Fibroblast of the aortic adventitia (primary cell): ENCODE measurements at places on chromosomes 3 and 15. TPM values are rescaled to one million over a fixed set of nuclear protein-coding genes. Genes with fewer than 3 reads are reported as not detected.

Gene CXCR6
- not detected in 2 replicates for total RNA-seq

Gene MAPK6
- 32.3 and 74.9 TPM in 2 replicates for total RNA-seq

Gene SLC9A9
- 23.8 and 32.8 TPM in 2 replicates for total RNA-seq

Gene RAB6B
- 0.36 and 0.49 TPM in 2 replicates for total RNA-seq

Gene ISG20
- 1.9 and 6.6 TPM in 2 replicates for total RNA-seq

Gene PIERCE2
- 6.6 TPM in 1 of 2 replicates, not detected in the other for total RNA-seq

Gene ARIH2
- 68.6 and 106 TPM in 2 replicates for total RNA-seq

Gene THRB
- total RNA-seq, result 4.7 and 8.7 TPM in 2 replicates

Gene C2CD4A
- not detected in 2 replicates for total RNA-seq

Gene ALPK3
- 0.18 and 0.65 TPM in 2 replicates for total RNA-seq

Gene CPEB1
- total RNA-seq, result 25.5 and 40.9 TPM in 2 replicates

Gene GOLGA8T
- total RNA-seq, result not detected in 2 replicates

Gene EPHA3
- 0.98 and 6.1 TPM in 2 replicates for total RNA-seq

Gene CERS3
- total RNA-seq, result not detected in 2 replicates

Gene RBP2
- not detected in 2 replicates for total RNA-seq
